HS-5 (cell line): ENCODE measurements at places on chromosomes 2 and 18.

GRCh38 chr2:149860276-149860921 lies 272.8 kb upstream of the MMADHC start:
- DNase-seq = no peak

GRCh38 chr18:65620076-65620696 lies 130.6 kb upstream of the CDH7 start:
- DNase-seq = no peak

DNA sequence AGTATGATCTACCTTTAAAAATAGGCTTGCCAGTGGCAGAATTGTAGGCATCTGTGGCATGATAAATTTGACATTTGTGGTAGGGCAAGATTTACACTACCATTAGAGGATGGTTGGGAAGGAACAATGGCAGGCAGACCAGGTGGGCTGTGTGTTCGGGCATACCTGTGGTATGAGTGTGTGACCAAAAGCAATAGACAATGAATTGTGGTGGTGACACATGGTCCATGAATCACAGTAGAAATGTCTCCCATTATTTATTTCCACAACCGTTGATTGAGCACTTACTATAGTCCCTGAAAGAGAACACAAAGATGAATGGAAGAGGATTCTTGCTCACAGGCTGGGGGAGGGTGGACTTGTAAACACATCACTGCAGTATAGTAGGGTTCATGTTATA lies 29.9 kb upstream of the RUFY4 start:
- DNase-seq = peak; percentile 6

GRCh38 chr18:61988100-61988499 lies 95.3 kb upstream of the RNF152 start:
- no peak for DNase-seq

DNA sequence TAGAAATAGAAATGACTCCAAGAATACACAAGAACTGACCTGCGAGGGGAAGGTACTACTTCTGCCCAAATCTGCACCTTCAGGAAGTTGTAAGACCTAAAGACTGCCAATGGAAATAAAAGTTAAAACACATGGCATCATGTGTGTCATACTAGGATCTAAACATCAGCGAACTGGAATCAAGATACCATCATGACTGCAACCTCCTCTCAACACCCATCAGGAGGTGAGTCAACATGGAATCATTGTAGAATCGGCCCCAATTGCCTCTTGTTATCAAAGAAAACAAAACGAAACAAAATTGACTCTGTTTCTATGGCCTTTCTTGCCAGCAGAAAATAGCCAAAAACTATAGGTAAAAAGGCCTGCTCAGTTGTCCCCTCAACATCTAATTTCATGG lies 15.1 kb downstream of the RDH14 start:
- DNase-seq = peak; percentile 63

DNA sequence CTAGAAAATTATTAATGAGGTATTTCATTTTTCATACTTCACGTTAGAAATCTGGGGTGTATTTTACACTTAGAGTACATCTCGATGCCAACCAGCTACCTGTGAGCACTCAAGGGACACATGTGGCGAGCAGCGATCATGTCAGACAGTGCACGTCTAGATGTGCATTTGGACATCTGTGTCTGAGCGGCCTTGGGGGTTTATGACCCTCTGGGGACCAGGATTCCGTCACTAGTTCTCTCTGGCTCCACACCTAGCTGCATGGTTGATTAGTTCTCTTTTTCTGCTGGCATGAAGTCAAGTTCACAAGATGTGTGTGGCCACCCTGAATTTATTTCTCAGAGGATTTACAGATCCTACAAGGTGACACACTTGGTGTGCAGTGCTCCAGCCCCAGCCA lies 192.2 kb downstream of the TSN start:
- DNase-seq = no peak

DNA sequence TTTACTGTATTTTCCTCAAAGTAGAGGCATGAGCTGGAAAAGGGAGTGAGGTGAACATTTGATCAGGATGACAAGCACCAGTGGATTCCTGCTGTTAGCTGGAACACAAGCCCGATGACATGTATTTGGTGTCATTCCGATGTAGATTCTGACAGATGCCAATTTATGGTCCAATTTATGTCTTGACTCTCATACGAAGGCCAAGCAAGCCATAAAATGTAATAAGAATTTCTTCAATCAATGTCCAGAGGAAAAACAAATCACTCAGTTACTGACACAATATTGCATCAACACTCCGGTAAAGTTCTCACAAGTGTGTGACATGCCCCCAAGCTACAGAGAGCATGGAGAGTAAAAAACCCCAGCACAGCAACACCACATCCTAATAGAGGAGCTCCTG lies 138.3 kb upstream of the ZNF521 start:
- no peak for DNase-seq

- no peak for DNase-seq
Observed at GRCh38 chr2:3626118-3626811, 31.4 kb downstream of the COLEC11 start.

DNA sequence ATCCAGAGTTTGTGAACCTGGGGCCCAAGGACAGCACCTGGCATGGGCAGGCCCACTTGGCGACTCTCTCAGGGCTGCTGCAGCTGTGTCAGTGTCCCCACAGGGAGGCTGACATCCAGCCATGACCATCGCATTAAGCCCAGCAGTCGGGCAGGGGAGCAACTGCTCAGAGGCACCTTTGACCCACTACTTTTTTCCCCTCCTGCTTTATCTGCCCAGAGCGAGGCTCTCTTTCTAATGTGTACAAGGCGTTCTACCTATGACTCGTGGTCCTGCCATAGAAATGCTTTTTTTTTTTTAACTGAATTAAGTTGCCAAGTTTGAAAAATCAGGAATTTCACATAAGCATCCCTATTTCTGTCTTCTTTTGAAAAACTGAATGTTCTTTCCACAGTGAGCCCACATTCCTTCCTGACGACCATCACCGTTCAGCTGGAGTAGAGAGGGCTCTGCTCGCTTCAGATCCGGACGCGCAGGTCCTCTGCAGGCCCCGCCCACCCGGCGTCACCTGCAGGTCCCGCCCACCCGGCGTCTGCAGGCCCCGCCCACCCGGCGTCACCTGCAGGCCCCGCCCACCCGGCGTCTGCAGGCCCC lies 403 bp upstream of the CLUL1 start:
- no peak for DNase-seq

DNA sequence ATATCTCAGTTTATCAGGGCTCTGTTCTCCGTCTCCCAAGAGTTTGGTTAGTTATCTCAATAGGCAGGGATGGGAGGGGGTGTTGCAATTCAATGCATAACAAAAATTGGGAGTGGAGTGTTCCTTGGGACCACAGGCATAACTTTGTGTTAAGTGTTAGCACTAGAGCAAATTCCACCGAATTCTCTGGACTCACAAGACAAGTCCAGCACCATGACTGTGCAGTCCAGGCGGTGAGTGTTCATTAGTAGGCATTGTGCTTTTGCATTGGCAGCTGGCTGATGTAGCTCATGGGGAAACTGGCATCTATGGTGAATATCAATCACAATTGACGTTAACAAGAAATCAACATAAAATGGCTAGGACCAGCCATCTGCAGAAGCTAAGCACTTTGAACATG lies 79.0 kb upstream of the CABLES1 start:
- no peak for DNase-seq

- DNase-seq = no peak
Observed at GRCh38 chr2:64608867-64609226, 44.9 kb downstream of the SERTAD2 start.

DNA sequence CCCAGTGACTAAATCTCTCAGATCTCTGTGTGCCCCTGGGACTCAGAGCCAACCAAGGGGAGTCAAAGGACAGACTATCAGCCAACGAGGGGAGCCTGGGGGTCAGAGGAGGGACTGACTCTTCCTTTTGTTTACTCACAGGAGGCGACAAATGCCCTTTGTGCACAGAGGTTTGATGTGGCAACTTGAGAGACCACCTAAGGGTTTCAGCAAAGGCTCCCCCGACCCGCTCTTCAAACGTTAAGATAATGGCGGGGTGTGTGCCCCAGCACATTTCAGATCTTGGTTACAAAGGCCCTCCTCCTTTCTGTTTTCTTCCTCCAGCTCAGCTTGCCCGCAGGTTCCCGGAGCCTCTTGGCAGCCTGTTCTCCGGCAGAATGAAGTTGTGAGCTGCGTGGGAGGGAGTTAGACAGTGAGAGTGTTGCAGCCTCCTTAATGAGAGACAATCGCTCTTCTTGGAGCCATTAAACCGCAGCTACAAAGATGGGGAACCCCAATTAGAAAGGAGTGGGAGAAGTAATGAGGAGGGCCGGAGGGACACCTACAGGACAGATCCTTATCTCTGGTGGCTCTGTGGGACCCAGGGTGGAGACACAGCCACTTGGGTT lies 76.2 kb downstream of the KIAA2012 start:
- DNase-seq = no peak

GRCh38 chr18:24459772-24460171 lies 665 bp upstream of the HRH4 start:
- DNase-seq = no peak

GRCh38 chr2:175929850-175930249 lies 72.2 kb downstream of the LNPK start:
- DNase-seq = no peak

DNA sequence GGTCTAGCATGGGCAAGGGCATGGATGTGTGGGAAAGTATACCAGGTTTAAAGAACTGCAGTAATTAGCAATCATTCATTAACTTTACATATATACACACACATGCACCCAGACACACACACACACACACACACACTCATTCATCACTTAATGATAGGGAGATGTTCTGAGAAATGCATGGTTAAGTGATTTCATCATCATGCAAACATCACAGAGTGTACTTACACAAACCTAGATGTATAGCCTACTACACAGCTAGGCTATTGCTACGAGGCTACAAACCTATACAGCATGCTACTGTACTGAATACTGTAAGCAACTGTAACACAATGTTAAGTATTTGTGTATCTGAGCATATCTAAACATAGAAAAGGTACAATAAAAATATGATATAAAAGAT lies 83.6 kb downstream of the COLEC12 start:
- DNase-seq = no peak

- DNase-seq = no peak
Observed at GRCh38 chr2:212940816-212941215, 210.6 kb downstream of the IKZF2 start.

DNA sequence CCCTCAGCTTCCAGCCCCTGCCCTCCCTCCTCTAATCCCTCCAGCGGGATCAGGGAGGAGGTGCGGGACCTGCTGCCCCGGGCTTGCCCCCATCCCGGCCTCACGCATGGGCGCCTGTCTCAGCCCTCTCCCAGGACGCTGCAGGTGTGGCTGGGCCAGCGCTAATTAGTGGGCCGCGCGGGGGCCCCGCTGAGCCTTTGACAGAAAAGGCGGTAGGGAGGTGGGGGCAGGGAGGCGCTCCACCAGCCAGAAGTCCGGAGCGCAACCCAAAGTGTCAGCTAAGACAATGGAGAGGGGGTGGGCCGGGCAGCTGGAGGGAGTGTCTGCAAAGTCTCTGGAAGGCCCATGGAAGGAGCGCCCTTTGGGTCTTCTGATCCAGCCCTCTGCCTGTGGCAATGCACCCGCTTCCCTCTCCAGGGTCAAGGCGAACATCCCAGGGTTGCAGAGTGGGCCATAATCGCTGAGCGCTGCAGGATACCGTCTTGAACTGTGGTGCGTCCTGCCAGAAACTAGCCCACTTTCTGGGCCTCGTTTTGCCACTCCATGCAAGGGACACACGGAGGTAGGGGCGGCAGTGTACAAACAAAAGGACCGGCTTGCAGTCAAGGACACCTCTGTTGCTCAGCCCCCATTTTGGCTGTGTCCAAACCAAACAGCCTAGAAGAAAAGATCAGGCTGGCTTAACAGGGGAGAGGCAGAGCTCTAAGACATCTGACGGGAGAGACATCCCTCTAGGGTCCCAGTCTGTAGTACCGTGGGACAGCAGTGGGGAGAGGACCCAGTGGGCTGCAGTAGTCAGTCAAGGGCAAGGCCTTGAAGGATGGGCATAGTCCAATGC lies 3.5 kb downstream of the ATP6V1B1 start:
- DNase-seq = no peak
